A549 (cell line): ENCODE measurements at places on chromosomes 3 and 15.

- no peak for DNase-seq
Observed at GRCh38 chr3:186118692-186119091, 9.8 kb upstream of the ETV5 start.

DNA sequence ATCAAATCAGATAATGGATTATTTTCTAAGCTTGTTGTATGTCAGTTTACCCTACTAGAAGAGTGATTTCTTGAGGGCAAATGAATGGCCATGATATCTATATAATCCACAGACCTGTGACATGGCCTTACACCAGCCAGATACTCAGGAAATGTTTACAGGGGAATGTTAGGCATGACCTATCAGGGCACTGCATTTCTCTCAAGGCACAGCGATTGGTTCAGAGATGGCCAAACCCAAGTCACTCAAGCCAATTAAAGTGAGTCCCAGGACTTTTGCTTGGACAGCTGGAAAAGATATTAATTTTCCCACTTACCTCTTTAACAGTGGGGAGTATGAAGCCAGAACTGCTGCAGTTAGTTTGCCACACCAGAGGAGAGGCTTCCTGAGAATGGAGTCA is 28.7 kb upstream of the GATA2 start:
- no peak for DNase-seq

DNA sequence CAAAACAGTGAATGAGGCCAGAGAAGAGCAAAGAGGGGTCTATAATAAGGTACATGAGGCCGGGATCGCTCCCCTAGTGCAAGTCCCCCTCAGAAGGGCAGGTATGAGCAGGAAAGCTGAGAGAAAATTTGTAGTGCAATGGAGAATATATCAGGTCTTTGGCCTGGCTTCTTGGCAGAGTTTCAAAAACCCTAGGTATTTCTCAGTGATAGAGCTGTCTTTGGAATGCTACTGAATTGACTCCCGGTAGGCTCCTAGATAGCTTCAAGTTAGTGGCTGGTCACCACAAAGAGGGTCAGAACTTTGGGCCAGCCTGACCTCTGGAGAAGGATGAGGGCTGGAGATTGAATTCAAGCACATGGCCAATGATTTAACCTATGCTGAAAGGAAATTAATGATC is 30.6 kb upstream of the OXTR start:
- no peak for DNase-seq

GRCh38 chr15:34729886-34730285 is 24.9 kb downstream of the GJD2 start:
- no peak for DNase-seq

GRCh38 chr3:121739902-121740301 is 9.6 kb downstream of the GOLGB1 start:
- DNase-seq: no peak

GRCh38 chr15:71015342-71015741 is 99.9 kb upstream of the THSD4 start:
- DNase-seq: no peak
